ENCODE measurements at places on chromosomes 16 and 17.
A peak's percentile ranks its signal among the peaks of the same experiment; 100 is the strongest.

- peak within 1 kb of the TSS; percentile 69 for H3K4me3 ChIP-seq
- H3K27me3 ChIP-seq, result no peaks in the 10 kb centered on the region
- peaks cover 26% of the 10 kb centered on the region for H3K4me1 ChIP-seq
- peak; percentile 85 for DNase-seq
- H3K36me3 ChIP-seq, result peaks cover 16% of the 10 kb centered on the region
Observed at GRCh38 chr16:19113577-19114358, at the start of gene ITPRIPL2. Gene ITPRIPL2, plus strand, starts transcription at chr16:19113964. Its CDS starts 498 bp downstream, at chr16:19114462.

GRCh38 chr16:85990861-85991301 is 91.9 kb downstream of the IRF8 start:
- H3K4me3 ChIP-seq, result no peak overlapping the region
- no peak overlapping the region for H3K27ac ChIP-seq
- H3K36me3 ChIP-seq, result no peaks in the 10 kb centered on the region
- peaks cover 85% of the 10 kb centered on the region for H3K27me3 ChIP-seq
- DNase-seq, result no peak

- peaks cover 18% of the 10 kb centered on the region for H3K4me1 ChIP-seq
- peak; percentile 62 for DNase-seq
- H3K4me3 ChIP-seq, result no peak overlapping the region
- H3K36me3 ChIP-seq, result no peaks in the 10 kb centered on the region
- H3K27ac ChIP-seq, result no peak overlapping the region
- H3K27me3 ChIP-seq, result no peaks in the 10 kb centered on the region
Observed at GRCh38 chr17:59373882-59374495, 42.5 kb downstream of the YPEL2 start.

DNA sequence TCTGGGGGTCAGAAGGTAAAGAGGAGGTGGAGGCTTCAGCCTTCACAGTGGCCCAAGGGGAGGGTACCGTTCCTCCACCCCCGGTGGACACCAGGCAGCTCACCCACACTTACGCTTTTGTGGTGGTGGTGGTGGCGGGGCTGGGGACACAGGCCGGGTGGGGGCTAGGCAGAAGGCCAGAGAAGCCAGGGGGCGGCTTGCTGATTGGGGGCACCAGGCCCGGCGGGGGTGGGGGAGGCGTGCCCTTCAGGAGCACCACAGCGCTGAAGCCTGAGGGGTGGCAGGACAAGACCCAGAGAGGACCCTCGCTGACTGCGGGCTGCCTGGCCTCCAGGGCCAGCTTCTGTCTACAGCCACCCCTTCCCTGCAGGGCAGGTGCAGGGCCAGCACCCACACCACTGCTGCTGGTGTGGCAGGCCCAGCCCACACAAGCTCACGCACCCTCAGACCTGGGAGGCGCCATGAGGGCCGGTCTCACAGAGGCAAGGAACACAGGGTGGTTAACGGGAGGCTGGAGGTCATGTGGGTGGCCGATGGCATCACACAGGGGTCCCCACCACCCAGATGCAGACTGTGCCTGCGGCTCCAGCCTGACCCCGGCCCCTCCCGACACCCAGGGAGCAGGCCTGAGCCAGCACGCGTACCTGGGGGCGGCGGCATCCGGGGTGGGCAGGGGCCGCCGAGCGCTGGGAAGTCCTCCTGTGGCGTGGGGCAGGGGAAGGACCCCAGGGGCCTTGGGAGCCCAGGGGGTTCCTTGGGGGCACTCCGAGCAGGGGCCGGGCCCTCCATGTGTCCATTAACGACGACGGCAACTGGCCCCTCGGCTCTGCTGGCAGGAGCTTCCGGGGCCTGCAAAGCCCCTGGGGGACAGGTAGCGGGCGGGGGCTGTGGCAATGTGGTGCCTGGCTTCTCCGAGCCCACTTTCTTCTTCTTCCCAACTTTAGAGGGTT is 9.4 kb downstream of the SYNGR3 start:
- no peak overlapping the region for H3K27ac ChIP-seq
- no peaks in the 10 kb centered on the region for H3K27me3 ChIP-seq
- peaks cover 18% of the 10 kb centered on the region for H3K4me1 ChIP-seq
- DNase-seq, result no peak

DNA sequence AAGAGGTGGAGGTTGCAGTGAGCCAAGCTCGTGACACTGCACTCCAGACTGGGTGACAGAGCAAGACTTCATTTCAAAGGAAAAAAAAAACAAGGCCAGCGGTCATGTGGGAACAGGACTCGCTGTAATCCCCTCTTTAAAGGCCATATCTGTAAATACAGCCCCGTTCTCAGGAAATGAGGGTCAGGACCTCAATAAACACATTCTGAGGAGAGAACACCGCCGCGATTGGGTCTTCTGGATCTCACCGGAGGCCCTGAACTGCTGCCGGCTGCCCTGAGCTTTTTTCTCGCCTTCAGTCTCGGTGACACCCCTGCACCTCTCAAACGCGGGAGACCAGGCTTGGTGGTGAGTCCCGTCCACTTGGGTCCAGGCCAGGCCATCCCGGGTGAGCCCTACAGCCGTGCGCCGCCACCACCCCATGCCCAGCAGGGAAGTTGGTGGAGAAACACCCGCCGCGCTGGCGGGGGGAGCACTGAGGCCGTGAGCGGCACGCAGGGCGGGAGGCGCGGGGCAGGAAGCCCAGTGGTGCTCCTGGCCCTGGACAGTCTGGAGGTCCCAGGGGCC is 28.4 kb downstream of the SLC25A10 start:
- peaks cover 4% of the 10 kb centered on the region for H3K27me3 ChIP-seq
- H3K4me3 ChIP-seq, result no peak overlapping the region
- H3K4me1 ChIP-seq, result peaks cover 3% of the 10 kb centered on the region

DNA sequence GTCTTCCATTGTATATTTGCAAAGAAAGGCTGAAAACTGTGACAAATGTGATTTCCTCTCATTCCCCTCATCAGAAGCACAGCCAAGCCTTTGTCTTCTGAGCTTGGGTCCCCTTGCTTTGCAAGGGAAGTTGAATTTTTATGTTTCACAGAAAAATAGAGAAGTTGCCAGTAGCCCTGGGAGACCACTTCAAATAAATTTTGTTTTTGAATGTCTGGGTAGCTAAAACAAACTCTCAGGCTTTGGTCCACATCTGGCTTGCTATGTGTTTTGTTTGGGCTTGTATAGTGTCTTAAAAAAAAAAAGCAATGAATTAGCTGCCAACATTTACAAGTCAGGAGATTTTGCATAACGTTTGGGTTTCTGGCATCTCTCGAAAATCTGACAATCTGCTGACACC is 24.1 kb downstream of the PIK3R6 start:
- no peaks in the 10 kb centered on the region for H3K27me3 ChIP-seq
- DNase-seq, result no peak
- H3K27ac ChIP-seq, result no peak overlapping the region
- H3K4me3 ChIP-seq, result no peak overlapping the region
- H3K36me3 ChIP-seq, result no peaks in the 10 kb centered on the region

- peaks cover 58% of the 10 kb centered on the region for H3K36me3 ChIP-seq
- no peaks in the 10 kb centered on the region for H3K27me3 ChIP-seq
- H3K4me3 ChIP-seq, result no peak overlapping the region
- DNase-seq, result no peak
- H3K4me1 ChIP-seq, result no peaks in the 10 kb centered on the region
Observed at GRCh38 chr17:75227729-75228128, 22.2 kb downstream of the NUP85 start.
